PC-3 (cell line): ENCODE measurements at places on chromosomes 11 and 22. TPM values are rescaled to one million over a fixed set of nuclear protein-coding genes. Genes with fewer than 3 reads are reported as not detected.
A peak's percentile ranks its signal among the peaks of the same experiment; 100 is the strongest.

DNA sequence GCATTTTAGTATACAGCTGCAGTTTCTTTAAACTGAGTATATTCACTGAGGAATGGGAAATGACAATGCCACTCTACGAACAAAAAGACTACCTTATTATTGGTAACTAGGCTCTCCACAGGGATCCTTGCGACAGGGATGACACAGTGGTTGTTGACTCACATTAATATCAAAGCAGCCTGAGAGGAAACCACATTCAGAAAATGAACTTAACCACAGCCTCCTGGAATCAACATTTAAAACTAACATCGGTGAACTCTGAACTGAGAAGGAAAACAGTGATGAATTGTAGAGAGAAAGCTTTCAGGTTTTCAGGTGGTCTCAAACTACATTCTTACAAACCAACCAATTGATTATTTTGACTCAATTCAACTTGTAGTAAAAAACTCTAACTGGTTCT lies 90.3 kb upstream of the MTMR2 start:
- DNase-seq, result peak; percentile 80

The RIC3 gene
- not detected in 2 replicates for total RNA-seq

DNA sequence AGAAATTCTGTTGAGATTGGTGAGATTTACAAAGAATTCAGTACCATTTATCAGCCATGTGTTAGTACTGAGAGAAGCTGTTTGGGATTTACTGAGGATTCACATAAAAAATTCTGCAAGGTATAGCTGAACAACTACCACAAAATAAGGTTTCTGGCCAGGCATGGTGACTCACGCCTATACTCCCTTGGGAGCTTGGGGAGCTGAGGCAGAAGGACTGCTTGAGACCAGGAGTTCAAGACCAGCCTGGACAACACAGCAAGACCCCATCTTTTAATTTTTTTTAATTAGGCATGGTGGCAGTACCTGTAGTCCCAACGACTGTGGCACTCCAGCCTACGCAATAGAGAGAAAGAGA lies 86.7 kb downstream of the SIK3 start:
- DNase-seq, result no peak

GRCh38 chr11:23211221-23211620 lies 350.9 kb upstream of the CCDC179 start:
- DNase-seq, result no peak

DNA sequence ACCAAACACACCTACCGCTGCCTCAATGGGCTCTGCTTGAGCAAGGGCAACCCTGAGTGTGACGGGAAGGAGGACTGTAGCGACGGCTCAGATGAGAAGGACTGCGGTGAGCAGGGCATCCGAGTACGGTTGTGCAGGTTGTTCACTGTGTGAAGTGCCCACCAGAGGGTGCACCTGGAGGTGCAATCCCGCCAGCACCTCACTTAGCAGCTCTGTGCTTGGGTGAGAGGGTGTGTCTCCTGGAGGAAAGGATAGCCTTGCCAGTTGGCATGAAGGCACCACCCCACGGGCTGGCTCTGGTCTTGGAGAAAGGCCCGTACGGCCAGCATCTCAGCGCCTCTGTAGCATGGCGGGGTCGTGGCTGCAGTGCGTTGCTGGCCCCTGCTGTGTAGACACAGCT lies 39.4 kb downstream of the ST14 start:
- no peak for DNase-seq

DNA sequence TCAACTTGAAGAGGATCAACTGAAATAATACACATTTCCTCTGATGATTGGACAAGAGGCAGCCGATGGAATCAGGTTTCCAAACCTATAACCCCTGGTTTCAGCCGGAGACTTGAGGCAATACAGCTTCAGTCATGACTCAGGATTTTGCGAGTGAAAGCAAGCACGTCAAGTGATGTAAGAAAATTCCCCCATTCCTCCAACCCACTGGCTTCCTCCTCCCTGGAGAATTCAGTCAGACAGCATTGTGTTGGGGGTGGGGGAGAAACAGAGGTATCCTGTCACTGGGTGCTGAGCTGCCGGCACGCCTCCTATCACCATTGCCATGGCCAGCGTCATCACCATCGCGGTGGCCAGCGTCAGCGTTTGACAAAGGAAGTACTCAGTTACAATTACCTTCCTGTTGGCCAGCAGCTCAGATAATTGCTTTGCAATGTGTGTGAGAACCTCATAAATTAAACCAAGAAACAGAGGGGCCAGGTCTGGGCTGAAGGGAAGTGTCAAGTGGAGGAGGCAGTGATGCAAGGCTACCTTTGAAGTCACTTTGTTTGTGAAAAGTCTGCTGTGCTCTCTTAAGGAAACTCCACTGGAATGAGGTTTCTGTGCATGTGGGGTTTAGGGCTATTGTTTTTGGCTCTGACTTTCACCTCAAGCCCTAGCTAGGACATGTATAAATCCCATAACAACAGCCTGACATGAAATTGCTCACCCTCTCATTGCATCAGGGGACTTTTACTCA lies 50.2 kb downstream of the LIF start:
- peak; percentile 93 for DNase-seq

DNA sequence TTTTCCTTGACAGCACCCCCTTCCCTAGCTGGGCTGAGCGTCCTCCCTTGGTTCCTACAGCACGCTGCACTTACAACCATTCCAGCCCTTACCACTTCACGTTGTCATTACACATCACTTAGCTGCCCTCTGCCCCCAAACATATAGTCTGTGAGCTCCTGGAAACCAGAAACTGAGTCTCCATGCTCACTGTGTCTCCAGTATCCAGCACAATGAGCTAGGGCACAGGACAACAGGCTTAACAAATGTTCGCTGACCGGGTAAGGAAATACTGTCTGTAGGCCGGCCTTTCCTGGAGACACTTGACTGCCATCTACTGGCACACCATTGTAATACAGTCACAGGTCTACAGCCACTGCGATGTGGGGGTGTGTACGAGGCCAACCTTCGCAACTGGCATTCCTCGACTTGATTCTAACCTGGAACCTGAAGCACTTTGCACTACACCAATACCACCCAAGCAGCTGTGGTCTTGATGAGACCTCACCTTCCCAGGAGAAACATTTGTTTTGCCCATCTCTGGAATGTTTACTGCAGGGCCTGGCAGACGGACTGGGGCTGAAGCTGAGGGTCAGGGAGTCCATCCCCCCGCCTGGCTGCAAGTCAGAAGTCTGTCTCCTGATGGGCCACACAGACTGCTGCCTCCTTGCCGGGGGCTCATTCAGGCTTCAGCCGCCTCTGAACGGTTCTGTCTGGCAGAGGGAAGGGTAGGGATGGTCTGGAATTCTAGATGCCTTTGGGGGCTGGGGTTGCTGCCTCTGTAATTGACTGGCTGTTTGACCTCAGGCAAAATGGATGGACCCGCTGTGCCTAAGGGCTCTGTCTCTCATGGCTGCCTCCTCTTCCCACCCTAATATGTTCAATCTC lies 72.0 kb downstream of the SYN3 start:
- DNase-seq, result peak; percentile 23

DNA sequence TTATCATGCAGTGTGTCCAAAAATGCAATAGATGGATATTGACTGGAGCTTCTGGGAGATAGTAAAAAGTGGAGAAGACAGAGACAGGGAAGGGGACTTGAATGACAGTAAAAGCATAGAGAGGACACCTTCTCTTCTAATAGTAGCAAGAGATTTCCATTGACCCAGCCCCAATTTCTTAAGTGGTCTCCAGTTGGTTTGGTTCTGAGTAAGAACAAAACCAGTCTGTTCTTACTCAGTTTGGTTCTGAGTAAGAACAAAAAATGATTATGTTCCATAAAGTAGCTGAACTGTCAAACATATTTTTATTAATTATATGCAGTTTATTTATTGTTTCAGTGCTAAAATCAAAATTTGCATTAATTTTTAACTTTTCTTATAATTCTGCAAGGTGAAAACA lies 316.8 kb upstream of the MPPED2 start:
- no peak for DNase-seq

DNA sequence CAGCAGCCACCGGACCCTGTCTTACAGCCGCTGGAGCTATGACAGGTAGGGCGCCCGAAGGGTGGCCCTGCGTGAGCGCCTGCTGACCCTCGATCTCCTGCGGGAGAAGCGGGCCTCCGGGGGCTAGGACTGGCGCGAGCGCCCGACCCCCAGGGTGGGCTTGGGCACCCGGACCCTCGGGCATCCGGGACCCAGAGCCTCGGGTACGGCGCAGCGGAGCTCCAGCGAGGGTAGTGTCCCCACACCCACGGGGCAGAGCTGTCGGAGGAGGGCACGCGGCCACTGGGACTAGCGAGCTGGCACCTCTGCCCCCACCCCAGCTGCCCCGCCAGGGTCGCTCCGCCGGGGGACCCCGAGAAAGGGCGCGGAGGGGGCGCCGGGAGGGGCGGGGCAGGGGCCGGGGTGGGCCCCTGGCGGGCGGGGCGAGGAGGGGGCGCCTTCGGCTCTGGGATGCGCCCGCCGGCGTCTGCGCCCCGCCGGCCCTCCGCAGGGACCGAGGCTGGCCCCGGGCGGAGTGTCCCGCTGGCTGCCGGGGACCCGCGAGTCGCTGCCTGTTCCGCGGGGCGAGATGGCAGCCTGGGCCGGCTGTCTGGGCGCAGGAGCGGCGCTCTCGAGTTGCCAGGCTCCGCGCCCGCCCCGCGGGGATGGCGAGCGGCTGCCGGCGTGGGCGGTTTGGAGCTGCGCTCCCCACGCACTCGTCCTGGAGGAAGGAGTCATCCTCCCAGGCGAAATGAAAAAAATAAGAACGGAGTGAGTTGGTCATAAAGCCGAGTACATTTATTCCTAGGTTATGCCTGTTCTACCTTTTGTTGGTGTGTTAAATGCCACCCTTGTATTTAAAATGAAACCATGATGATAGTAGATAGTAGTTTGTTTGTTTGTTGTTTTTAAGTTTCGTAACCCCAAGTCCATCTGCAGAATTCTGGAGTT lies 32.4 kb downstream of the EIF3F start:
- no peak for DNase-seq

The TRIM44 gene
- 14.0 TPM in 2 replicates for total RNA-seq

GRCh38 chr22:22761963-22762772 lies 117.8 kb downstream of the GGTLC2 start:
- DNase-seq, result no peak

- no peak for DNase-seq
These were observed 100.5 kb downstream of the DSCAML1 start for GRCh38 chr11:117696540-117696939.

DNA sequence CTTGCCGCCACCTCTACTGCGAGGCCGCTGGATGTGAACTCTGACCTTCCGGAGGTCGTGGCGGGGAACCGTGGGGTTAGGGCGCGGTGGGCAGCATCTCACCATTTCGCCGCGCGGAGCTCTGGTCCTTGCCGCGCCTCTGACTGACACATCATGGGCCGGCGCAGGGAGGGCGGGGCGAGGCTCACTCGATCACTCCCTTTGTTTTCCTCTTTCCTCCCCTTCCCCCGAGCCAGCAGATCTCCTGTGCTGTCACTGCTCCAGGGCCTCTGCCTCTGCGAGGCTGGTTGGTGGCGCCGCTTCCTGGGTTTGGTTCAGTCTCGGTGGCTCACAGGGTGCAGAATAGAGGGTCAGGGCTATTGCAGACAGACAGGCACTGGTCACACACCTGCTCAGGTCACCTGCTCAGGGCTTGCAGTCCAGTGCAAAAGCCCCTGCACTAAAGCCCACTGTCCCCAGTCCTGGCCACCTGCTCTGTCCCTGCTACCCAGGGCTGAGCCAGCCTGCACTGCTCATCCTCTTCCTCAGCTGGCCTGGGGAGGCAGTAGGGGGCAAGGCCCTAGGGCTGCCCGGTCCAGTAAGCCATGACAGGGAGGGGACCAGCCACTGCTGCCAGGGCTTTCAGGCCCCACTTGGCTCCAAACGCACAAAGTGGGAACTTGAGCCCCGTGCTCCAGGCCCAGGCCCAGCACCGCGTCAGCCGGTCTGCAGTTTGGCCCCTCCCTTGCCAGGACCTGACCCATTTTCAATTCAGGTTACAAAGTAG lies 36.2 kb downstream of the PISD start:
- DNase-seq, result no peak

- DNase-seq, result no peak
These were observed 73.2 kb downstream of the DBX1 start for GRCh38 chr11:20087118-20087521.

The ARHGEF17 gene
- total RNA-seq, result 6.2 and 11.0 TPM in 2 replicates

- no peak for DNase-seq
These were observed 10.4 kb upstream of the PPP2R1B start for GRCh38 chr11:111776398-111777093.

GRCh38 chr11:126926376-126926791 lies 74.2 kb downstream of the KIRREL3 start:
- DNase-seq, result no peak

DNA sequence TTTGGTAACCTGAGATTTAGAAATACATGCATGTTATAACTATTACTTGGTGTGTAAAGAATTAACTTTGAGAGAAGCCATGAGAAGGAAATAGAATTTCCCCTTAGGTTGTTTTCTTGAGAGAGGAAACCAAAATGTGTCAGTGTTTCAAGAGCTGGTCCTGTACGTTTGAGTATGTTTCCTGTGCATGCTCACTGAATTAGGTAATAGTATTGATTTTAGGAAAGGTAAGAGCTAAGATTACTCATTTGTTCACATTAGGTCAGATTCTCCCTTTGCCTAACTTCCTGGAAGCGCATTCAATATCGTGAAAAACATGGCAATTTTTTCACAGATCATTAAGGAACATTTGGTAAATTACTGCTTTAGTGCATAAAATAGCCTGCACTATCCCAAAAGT lies 49.3 kb upstream of the RDX start:
- peak; percentile 48 for DNase-seq

DNA sequence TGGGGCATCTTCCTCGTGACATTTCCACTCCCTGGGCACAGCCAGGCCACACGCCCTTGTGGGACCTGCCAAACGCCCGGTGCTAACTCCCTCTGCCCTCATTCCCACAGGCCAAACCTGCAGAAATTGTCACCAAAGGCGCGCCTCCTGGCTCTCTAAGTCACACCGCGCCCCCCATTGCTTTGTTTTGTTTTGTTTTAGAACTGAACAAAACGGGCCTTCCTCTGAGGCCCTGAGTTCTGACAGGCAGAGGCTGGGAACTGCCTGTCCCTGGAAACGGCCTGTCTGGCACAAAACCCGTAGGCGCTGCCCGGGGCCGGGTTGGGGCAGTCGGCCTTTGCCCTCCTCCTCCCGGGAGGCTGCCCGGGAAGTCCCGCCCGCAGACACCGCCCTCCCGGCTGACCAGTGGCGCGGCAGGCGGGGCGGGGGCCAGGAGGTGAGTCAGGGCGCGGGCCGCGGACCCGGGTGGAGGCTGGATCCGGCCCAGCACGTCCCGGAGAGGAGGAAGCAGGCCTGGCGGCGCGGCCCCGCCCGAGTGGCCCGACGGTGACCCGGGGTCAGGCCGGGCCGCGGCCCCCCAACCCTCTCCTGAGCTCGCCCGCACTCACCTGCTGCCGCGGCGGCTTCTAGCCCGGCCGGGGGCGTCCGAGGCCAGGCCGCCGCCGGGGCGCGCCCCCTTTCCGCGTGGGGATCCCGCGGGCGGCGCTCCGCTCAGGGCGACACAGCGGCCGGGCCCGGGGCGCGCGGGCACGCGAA lies 465 bp downstream of the SUN2 start:
- DNase-seq, result peak; percentile 66

The DCHS1 gene
- total RNA-seq, result under 0.01 TPM in 1 of 2 replicates, not detected in the other

The RAB38 gene
- total RNA-seq, result not detected in 2 replicates
